ENCODE measurements at places on chromosomes 16 and 17. TPM values are rescaled to one million over a fixed set of nuclear protein-coding genes. Genes with fewer than 3 reads are reported as not detected.

GRCh38 chr17:17951524-17951923 is 20.7 kb downstream of the TOM1L2 start:
- no peak overlapping the region for H3K27ac ChIP-seq
- no peak overlapping the region for H3K4me3 ChIP-seq
- H3K27me3 ChIP-seq = no peaks in the 10 kb centered on the region
- H3K36me3 ChIP-seq = no peaks in the 10 kb centered on the region
- peaks cover 24% of the 10 kb centered on the region for H3K4me1 ChIP-seq

Gene CIAO3
- 45.8 TPM for total RNA-seq

DNA sequence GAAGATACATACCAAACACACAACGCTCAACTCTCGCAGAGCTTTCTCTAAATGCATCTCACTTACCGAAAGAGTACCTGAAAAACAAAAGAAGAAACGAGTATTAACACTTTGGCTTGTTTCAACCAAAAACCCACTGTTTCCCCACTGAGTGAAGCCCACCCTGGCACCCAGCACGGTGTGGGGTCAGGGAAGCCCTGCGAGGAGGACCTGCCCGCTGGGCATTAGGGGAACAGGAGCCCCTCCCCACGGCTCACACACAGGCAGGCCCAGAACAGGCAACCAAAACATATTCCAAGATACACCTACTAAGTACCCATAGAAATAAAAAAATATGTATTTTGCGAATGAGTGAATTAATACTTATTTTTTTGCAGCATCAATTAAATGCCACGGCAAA is 36.6 kb downstream of the LMF1 start:
- H3K4me3 ChIP-seq = no peak overlapping the region
- no peaks in the 10 kb centered on the region for H3K27me3 ChIP-seq
- no peaks in the 10 kb centered on the region for H3K4me1 ChIP-seq
- no peaks in the 10 kb centered on the region for H3K36me3 ChIP-seq
- no peak for DNase-seq
- H3K27ac ChIP-seq = no peak overlapping the region

- DNase-seq = peak; percentile 75
- peaks cover 29% of the 10 kb centered on the region for H3K4me1 ChIP-seq
- H3K27me3 ChIP-seq = no peaks in the 10 kb centered on the region
Measured at GRCh38 chr17:79814974-79815835, 18.3 kb upstream of the CBX8 start.

Gene RBFOX1
- not detected for total RNA-seq

DNA sequence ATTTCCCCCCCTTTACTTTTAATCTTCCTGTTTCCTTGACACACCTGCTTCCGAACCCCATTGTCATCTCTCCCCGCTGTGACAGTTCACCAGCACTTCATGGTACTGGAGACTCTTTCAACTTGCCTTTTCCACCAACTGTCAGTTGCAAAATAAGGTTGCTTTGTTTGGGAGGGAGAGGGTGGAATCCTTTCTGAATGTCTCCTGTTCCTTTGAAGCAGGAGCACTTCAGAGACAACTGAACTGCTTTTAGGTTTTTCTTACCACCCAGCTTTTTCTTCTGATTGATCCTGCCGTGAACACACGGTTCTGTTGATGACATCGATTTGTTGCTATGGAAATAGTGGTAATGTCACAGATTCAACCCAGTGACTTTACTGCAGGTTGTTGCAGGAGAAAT is 42.0 kb downstream of the RPA1 start:
- H3K27me3 ChIP-seq = no peaks in the 10 kb centered on the region
- no peak for DNase-seq
- H3K4me1 ChIP-seq = no peaks in the 10 kb centered on the region
- peaks cover 19% of the 10 kb centered on the region for H3K36me3 ChIP-seq
- H3K4me3 ChIP-seq = no peak overlapping the region
- no peak overlapping the region for H3K27ac ChIP-seq

GRCh38 chr17:48647103-48647962 is 21.2 kb upstream of the HOXB9 start:
- H3K27me3 ChIP-seq = peaks cover 58% of the 10 kb centered on the region
- no peak for DNase-seq
- H3K4me3 ChIP-seq = no peak overlapping the region
- H3K36me3 ChIP-seq = no peaks in the 10 kb centered on the region
- H3K27ac ChIP-seq = no peak overlapping the region

Gene COX6A2
- not detected for total RNA-seq

DNA sequence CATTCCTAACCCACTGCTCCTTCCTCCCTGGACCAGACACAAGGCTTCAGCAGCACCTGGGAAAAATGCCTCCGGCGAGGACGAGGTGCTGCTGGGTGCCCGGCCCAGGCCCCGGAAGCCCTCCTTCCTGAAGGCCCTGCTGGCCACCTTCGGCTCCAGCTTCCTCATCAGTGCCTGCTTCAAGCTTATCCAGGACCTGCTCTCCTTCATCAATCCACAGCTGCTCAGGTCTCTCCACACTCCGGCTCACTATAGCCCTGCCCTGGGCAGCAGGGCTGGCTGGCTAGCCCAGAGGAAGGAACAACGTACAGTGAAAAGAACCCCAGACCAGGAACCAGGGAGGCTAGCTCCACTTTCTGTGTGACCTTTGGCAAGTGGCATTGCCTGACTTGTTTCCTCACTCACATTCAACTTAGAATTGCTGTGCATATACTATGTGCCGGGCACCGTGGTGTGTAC is 26.2 kb downstream of the ABCC3 start:
- H3K27me3 ChIP-seq = no peaks in the 10 kb centered on the region
- no peak for DNase-seq
- H3K27ac ChIP-seq = peak overlapping the region; percentile 97
- H3K4me3 ChIP-seq = peak overlapping the region; percentile 39
- peaks cover 76% of the 10 kb centered on the region for H3K4me1 ChIP-seq
- H3K36me3 ChIP-seq = peaks cover 20% of the 10 kb centered on the region

DNA sequence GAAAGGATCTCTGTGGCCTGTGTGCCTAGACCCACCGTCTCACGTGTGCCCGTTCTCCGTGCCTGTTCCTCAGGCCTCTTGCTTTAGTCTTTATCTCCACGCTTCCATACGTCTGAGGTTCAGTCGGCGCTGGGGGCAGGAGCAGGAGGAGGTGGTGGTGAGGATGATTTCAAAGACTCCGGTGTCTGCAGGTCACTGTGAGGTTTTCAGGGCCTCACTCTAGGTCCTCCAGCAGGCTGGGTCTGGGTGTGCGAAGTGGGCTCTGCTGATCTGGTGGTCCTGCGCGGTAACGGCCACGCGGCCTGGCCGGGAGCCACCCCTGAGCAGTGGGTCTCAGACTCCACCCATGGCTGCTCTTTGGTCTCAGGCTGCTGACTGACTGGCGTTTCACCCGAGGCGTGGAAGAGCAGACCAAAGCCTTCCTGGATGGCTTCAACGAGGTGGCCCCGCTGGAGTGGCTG is 14.4 kb upstream of the CLEC18A start:
- H3K36me3 ChIP-seq = no peaks in the 10 kb centered on the region
- no peak overlapping the region for H3K4me3 ChIP-seq
- H3K27ac ChIP-seq = no peak overlapping the region
- no peaks in the 10 kb centered on the region for H3K4me1 ChIP-seq
- no peak for DNase-seq

DNA sequence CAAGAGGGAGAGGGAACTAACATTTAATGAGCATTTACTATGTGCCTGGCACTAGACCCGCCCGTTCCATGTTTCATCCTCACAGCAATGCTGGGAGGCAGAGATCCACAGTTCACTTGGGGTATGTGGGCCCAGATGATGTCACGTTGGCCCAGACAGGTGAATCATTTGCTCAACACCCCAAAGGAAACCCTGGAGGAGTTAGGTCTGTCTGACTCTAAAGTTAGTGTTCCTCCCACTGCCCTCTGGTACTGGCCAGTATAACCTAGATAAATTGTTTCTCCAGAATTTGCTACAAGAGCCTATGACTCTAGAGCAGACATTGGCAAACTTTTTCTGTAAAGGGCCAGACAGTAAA is 164.6 kb downstream of the VPS53 start:
- no peaks in the 10 kb centered on the region for H3K27me3 ChIP-seq
- no peak overlapping the region for H3K4me3 ChIP-seq
- H3K4me1 ChIP-seq = no peaks in the 10 kb centered on the region
- H3K27ac ChIP-seq = no peak overlapping the region
- no peak for DNase-seq
- no peaks in the 10 kb centered on the region for H3K36me3 ChIP-seq

DNA sequence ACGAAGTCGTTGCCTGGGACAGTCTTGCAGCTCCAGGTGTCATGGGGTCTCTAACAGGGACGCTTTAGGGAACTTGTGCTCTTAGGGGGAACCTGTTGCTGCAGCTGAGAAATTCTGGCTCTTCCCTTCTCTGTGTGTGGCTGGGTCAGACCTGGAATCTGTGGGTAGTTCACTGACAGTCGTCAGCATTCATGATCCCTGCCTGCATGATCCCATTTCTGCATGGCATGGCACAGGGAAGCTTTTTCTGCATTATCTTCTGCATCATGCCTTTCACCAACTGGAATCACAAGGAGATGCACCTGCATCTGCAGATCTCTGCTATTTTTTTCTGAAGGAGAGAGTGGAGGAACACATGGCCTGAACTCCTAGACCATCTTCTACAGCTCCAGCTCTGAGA is 85.6 kb downstream of the SOX9 start:
- no peak overlapping the region for H3K27ac ChIP-seq
- no peaks in the 10 kb centered on the region for H3K27me3 ChIP-seq

- H3K4me1 ChIP-seq = no peaks in the 10 kb centered on the region
- H3K36me3 ChIP-seq = peaks cover 60% of the 10 kb centered on the region
- H3K27me3 ChIP-seq = no peaks in the 10 kb centered on the region
- DNase-seq = no peak
- no peak overlapping the region for H3K27ac ChIP-seq
Measured at GRCh38 chr17:64531955-64532371, 25.2 kb downstream of the CEP95 start.

- no peak overlapping the region for H3K27ac ChIP-seq
- 0 out of 2 replicates have a peak, but pooled peaks cover 4% of the 10 kb centered on the region for H3K36me3 ChIP-seq
- no peak overlapping the region for H3K4me3 ChIP-seq
- no peaks in the 10 kb centered on the region for H3K27me3 ChIP-seq
- peaks cover 35% of the 10 kb centered on the region for H3K4me1 ChIP-seq
- DNase-seq = no peak
Measured at GRCh38 chr17:7042501-7043181, 1.3 kb downstream of the SLC16A11 start.

Gene IL21R
- total RNA-seq = 0.35 TPM

DNA sequence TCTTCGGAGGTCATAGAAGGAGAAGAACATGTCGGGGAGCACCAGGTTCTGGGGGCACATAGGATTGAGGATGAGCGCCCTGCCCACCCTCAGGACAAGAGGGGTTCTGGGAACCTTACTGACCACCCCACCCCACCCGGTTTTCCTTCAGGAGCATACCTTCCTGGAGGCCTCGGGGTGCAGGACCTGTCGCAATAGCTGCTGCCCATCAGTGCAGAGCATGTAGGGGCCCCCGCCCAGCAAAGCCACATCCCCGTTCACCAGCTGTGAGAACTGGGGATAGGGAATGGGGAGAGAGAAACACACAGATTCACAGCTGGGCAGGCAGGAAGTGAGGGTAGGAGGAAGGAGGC is 2.1 kb downstream of the ESRP2 start:
- H3K4me1 ChIP-seq = peaks cover 22% of the 10 kb centered on the region
- H3K27me3 ChIP-seq = no peaks in the 10 kb centered on the region
- peak overlapping the region; percentile 99 for H3K4me3 ChIP-seq
- no peak overlapping the region for H3K27ac ChIP-seq
- no peak for DNase-seq

DNA sequence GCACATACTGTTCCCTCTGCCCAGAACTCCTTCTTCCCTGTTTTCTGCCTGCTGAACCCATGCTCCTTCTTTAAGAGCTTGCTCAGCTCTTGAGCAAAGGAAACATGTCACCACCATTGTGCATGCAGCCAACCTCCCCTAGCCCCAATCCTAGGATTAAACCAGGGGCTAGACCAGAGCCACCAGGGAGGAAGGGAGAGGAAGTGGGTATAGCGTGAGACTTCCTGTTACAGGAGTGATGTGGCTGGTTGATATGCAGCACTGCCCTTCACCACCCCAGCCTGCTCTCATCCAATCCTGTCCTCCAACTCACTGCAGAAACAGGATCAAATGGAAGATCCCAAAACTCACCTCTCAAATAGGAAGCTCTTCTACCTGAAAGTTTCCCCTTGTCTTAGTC is 67.1 kb upstream of the CDH5 start:
- H3K36me3 ChIP-seq = no peaks in the 10 kb centered on the region
- peaks cover 22% of the 10 kb centered on the region for H3K4me1 ChIP-seq
- H3K27ac ChIP-seq = no peak overlapping the region
- no peak overlapping the region for H3K4me3 ChIP-seq

Gene KRTAP2-2
- not detected for total RNA-seq

Gene LGALS9B
- 9.8 TPM for total RNA-seq

- H3K36me3 ChIP-seq = no peaks in the 10 kb centered on the region
- no peak overlapping the region for H3K4me3 ChIP-seq
- no peaks in the 10 kb centered on the region for H3K27me3 ChIP-seq
- no peak overlapping the region for H3K27ac ChIP-seq
Measured at GRCh38 chr17:52148969-52149351, 9.6 kb downstream of the CA10 start.

DNA sequence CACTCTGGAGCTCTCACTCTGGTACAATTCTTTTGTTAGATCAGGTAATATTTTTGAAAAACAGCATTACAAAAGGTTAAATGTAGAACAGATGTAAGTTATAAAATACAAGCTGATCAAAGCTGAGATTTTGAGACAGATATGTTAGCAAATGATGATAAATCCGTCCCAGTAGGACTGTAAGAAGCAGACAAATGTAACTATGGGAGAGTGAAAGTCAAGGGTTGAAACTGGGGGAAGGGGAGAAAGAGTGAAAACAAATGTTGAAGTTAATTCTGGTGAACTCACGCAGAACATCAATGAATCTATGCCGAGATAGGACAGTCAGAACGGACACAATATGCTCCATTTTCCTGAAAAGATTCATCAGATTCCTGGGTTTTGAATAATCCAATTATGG is 298.9 kb upstream of the IRX5 start:
- H3K4me3 ChIP-seq = no peak overlapping the region
- H3K27ac ChIP-seq = no peak overlapping the region
- no peaks in the 10 kb centered on the region for H3K4me1 ChIP-seq
- no peaks in the 10 kb centered on the region for H3K27me3 ChIP-seq
- no peaks in the 10 kb centered on the region for H3K36me3 ChIP-seq

DNA sequence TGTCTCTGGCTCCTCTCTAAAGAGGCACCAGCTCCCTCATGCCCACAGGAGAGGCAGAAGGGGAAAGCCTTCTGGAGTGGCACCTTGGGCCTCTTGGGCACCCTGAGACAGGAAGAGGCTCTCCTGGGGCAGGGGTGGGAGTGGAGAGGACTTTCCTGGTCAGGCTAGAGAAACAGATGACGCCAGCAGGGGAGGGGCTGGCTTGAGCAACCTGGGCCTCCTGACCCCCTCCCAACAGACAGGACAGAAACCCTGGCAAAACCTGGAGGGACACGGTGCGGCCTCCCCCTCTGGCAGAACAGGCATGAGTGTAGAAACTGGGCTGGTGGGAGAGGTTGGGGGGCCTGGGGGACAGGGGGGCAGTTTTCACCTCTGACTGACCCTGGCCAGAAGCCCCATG is 6.1 kb downstream of the SMIM5 start:
- peaks cover 41% of the 10 kb centered on the region for H3K4me1 ChIP-seq
- no peaks in the 10 kb centered on the region for H3K36me3 ChIP-seq
- no peaks in the 10 kb centered on the region for H3K27me3 ChIP-seq
- H3K4me3 ChIP-seq = no peak overlapping the region
